ENCODE measurements at places on chromosomes 3 and 15.

- DNase-seq, result no peak
These were observed 41.4 kb downstream of the SUMF1 start for GRCh38 chr3:4425707-4426106.

DNA sequence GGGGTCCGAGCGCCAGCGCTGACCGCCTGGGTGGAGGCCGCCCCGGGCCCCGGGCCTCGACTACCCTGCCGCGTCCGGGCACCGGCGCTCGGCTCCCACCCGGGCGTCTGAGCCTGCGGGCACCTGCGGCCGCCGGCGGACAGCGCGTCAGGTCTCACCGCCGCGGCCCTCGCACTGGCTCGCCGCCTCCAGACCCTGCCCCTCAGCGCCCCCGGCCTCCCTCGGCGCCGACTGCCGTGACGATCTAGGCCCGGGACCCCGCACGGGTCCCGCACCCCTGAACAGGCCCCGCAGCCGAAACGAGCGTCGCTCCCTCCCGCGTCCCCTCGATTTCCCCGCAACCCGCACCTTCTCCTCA lies 297 bp downstream of the PRC1 start:
- no peak for DNase-seq

DNA sequence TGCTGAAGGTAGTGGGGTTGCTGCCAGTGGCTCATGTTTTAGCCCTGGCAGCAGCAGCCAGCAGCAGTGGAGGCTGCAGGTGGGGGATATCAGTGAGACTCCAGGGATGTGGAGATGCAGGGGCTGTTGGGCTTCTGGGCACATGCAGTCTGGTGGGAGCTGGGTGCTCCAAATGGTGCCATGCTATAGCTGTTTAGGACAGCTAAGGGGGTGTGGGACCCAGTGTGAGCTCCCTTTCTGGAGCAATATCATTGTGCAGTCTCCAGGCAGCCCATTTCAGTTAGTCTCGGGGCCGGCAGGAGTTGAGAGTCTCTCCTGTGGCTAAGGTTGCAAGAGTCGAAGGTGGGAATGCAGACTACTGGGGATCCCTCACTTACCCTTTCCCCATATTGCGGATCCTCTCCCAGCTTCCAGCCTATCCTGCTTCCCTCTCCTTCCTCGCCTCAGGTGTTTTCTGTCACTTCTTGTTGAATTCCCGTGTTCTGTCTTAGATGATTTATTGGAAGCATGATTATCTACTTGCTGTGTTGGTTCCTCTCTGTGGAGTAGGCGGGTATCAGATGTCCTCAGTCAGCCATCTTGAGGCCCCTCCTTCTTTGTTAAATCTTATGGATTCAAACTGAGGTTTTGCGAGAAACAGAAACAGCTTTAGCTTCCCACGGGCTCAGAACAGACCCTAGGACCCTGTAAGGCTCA lies 112.0 kb downstream of the FAM43A start:
- no peak for DNase-seq

- DNase-seq, result no peak
These were observed 135.1 kb upstream of the UBP1 start for GRCh38 chr3:33575311-33575710.

GRCh38 chr15:74294010-74294409 lies 57.9 kb downstream of the CCDC33 start:
- no peak for DNase-seq

GRCh38 chr15:100457201-100457600 lies 71.5 kb downstream of the CERS3 start:
- DNase-seq, result no peak

GRCh38 chr3:190596349-190597285 lies 82.7 kb downstream of the IL1RAP start:
- DNase-seq, result no peak

GRCh38 chr3:178517665-178518334 lies 18.4 kb upstream of the KCNMB2 start:
- no peak for DNase-seq

DNA sequence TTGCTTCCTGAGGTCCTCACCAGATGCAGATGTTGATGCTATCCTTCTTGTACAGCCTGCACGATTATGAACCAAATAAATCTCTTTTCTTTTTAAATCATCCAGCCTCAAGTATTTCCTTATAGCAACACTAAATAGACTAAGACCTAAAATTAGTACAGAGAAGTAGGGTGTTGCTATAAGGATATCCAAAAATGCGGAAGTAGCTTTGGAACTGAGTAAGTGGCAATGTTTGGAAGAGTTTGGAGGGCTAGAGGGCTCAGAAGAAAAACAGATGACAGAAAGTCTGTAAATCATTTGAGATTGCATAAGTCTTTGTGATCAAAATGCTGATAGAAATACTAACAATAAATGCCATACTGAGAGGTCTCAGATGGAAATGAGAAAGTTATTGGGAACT lies 894.9 kb downstream of the DIPK2A start:
- DNase-seq, result no peak

GRCh38 chr15:26376243-26376642 lies 396.6 kb downstream of the GABRB3 start:
- no peak for DNase-seq

- DNase-seq, result no peak
These were observed 136.2 kb upstream of the ICE2 start for GRCh38 chr15:60614862-60615771.

- no peak for DNase-seq
These were observed 48.2 kb upstream of the PHLDB2 start for GRCh38 chr3:111810909-111811308.

DNA sequence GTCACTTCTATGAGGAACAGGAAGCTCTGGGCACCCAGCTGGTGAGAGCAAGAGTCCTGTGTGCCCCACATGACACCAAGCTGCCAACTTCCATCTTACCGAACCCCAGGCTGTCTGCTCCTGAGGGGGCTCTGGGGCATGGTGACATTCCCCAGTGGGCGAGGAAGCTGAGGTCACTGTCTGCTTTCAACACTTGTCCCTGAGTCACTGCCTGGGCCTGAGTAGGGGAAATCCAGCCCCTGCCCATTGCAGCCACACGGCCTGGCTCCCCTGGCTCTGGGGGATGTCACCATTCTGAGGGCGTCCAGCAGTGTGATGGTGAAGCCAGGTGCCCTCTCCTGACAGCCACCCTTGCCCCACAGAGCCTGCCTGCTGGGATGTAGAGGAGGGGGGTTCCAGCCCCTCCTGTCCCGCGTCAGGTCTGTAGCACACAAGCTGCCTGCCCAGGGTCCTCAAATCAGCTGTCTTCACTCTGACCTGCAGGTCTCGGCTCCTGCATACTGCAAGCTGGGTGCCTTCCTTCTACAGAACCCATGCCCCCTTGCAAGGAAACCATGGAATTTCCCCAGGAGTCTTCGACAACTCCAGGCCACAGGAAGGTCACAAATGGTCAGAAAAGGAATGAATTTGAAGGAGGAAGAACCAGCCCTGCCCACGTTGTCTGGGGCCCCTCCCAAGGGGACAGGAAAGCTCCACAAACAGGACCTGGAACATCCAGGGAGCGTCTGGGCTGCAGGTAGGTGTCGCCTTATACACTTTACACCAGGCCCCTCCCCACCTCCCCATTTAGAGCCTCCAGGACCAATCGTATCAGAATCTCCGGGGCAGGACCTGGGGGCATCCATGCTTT lies 69.9 kb upstream of the GATM start:
- DNase-seq, result no peak

GRCh38 chr15:64943512-64944225 lies 32.0 kb downstream of the ANKDD1A start:
- DNase-seq, result no peak

GRCh38 chr3:41286305-41286704 lies 87.0 kb downstream of the CTNNB1 start:
- no peak for DNase-seq

DNA sequence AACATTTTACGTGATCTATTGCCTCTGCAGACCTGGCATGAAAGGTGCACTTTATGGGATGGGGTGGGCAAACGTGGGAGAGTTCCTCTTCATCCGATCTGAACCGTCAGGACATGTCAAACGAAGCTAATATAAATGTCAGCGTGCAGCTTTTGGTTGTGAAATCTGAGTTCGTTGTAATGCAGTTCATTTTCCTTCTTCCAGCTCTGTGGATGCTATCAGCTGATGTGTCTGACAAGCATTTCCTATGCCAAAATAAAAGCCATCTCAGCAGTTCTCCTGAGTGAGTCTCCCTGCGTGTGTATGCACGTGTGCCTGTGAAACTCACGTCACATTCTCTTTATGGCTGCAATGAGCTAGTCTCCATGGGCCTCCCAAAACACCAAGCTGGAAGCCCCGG lies 512.3 kb downstream of the MCTP2 start:
- no peak for DNase-seq

GRCh38 chr15:77440378-77440999 lies 19.8 kb downstream of the HMG20A start:
- no peak for DNase-seq

DNA sequence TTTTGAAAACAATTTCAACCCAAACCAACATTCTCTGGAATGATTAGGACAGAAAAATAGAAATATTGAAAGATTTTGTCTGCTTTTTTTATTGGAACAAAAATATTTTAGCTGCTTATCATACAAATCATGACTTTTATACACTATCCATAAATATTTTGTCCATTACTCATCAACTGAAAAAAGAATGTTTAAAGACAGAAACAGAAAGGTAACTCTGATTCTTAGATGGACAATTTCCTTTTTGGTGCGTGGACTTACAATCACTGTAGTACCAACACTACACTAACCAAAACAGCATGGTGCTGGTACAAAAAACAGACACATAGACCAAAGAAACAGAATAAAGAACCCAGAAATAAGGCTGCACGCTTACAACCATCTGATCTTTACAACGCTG lies 582.8 kb upstream of the CCDC54 start:
- DNase-seq, result no peak

- DNase-seq, result no peak
These were observed 1054.6 kb downstream of the NTRK3 start for GRCh38 chr15:87201986-87202385.

DNA sequence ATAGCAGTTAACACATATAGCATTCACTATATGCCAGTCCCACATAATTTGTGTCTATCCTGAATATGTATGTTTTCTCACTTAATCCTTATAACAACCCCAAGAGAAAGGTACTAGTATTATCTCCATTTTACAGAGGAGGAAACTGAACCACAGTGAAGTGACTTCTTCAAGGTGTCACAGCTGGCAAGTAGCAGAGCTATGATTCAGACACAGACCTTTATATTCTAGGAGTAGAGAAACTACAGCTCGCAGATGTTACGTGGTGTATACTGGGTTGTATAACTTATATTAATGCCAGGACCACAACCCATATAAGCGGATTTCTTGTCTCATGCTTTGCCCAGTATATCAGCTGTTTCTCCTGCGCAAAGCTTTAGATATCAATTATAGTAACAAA lies 29.5 kb upstream of the ICE2 start:
- DNase-seq, result no peak

- DNase-seq, result no peak
These were observed 4.2 kb upstream of the FGF7 start for GRCh38 chr15:49418811-49419210.

DNA sequence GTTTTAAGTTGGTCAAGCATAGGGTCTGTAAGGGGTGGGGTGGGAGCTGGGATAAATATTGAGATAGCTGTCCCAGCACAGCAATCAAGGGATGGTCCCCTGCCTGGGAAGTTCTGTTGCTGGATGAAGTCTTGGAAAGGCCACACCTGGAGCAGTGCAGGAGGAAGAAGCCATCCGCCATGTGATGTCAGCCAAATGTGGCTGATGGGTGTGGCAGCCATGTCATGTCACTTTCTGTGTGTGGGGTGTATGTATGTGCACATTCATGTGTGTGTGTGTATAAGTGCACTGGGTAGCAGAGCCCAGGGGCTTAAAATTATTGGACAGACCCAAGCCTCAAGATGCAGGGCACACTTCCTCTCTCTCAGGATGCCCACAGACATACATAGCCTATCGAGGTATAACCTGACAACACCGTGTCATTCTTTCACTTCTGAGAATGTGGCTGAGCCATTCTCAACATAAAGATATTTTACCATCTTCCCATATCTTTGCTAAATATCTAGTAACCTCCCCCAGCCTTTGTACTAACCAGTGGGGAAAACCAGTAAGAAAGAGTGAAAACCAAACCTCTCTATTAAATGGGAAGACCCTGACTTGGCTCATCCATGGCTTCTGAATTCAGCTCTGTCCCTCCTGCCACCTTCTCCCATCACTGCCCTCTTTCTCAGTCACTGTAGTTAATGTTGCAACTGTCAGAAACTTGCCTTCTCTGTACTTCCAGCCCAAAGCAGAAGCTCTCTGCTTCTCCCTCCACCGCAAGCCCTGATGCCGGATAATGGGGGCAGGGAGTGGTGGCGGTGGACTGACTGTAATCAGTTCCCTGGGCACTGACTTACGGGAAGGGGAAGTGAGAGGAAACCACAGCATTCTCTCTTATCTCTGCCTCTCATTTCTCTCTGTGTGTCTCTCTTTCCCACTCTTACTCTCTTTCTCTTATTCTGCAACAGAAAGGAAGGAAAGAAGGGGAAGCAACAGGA lies 11.2 kb downstream of the TNFSF10 start:
- DNase-seq, result peak; percentile 63

DNA sequence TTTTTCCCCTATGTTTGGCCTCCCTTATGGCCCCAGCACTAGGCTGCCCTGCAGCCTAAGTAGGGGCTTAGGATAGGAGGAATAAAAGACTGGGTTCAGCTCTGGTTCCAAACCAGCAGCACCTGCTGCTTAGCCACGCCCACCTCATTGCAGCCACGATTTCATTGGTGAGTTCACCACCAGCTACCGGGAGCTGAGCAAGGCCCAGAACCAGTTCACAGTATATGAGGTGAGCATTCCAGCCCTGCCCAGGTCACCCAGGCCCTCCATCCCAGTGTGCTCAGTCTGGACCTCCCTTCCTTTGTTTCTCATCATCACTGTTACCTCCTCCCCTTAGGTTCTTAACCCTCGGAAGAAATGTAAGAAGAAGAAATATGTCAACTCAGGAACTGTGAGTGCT lies 11.5 kb downstream of the CPNE9 start:
- no peak for DNase-seq

- DNase-seq, result no peak
These were observed 27.8 kb upstream of the LIPC start for GRCh38 chr15:58404020-58404419.

GRCh38 chr15:72153269-72154000 lies 35.2 kb downstream of the SENP8 start:
- no peak for DNase-seq

DNA sequence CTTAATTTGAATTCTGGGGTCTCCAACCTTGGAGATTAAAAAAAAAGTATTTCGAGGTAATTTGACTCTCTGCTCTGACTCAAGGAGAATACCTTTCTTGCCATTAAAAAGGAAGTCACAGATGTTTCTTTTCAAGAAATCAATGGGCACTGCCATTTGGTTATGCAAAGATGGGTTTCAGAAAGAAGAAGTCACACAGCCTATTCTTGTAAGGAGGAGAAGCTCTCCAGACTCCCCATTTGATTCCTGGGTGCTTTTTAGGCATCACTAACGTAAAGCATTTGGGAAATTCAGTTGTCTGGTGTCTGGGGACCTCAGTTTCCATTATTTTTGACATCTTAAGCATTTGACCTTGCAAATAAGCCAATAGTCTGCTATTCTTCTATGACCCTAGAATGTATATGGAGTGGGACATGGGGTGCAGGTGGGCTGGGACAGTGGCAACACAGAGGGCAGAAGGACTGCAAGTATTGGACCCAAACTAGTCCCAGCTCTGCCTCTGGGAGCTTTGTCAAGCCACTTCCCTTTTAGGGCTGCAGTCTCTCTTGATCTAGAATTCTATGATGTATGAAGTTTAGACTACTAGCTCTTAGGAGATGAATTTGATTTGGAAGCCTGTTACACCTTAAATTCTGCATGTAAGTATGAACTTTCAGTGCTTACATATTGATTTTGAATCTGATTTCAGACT lies 27.8 kb downstream of the IL5RA start:
- DNase-seq, result no peak

GRCh38 chr3:171442184-171442583 lies 18.0 kb downstream of the TNIK start:
- DNase-seq, result no peak

- DNase-seq, result no peak
These were observed 105.6 kb downstream of the GTPBP8 start for GRCh38 chr3:113096188-113096892.
